ENCODE measurements at places on chromosomes 12 and 14. TPM values are rescaled to one million over a fixed set of nuclear protein-coding genes. Genes with fewer than 3 reads are reported as not detected.

DNA sequence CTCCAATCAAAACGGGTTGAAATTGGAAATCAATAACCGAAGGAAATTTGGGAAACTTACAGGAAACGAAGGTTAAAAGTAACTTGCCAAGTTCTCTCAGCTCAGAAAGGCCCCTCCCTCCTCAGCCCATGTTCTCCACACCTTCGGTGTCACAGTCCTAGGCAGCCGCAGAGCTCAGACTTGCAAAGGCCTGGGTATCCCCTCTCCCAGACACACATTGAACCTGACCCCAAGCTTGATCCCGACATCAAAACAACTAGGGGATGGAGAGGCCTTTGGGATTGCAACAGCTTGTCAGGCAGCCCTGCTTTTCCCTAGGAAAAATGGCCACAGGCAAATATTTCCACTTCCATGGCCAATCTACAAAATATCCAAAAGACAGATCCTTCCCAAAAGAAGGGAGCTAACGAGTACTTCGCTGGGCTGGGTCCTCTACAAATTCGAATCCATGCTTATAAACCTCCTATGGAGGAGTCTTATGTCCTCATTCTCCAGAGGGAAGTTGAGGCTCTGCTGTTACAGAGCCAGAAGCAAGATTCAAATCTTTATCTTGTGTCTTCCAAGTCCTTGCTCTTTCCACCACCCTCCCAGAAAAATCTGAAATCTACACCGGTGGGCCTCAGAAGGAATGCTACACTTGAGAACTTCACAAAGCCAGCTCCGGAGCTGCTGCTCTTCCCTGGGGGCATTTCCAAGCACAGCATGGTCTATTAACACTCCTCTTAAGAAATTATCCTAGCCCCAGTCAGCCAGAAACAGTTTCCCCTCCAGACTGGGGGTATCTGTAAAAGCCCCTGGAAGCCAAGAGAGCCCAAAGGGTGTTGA lies 35.7 kb upstream of the PNMA1 start:
- no peak for DNase-seq

Gene MFAP5
- 0.90 TPM for total RNA-seq

- DNase-seq: no peak
These were observed 277.0 kb downstream of the TMEM132C start for GRCh38 chr12:128543971-128544370.

GRCh38 chr12:22310275-22310674 lies 24.2 kb downstream of the ST8SIA1 start:
- no peak for DNase-seq

DNA sequence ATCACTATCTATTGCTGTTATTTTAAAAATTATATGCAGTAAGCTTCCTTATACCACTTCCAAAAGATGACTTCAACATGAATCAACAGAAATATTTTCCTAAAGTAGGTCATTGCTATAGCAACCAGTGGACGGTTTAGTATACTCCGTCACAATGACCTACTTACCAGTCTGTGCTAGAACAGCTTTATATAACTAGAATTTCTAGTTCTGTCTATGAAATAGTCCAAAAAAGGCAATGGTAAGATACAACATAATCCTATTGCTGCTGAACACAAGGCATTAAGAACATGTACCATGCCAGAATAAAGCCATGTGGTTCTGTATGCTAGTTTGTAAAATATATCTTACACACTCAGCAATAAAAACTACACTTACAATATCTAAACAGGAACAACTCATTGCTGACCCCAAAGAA lies 40.7 kb upstream of the MTERF2 start:
- DNase-seq: peak; percentile 96

DNA sequence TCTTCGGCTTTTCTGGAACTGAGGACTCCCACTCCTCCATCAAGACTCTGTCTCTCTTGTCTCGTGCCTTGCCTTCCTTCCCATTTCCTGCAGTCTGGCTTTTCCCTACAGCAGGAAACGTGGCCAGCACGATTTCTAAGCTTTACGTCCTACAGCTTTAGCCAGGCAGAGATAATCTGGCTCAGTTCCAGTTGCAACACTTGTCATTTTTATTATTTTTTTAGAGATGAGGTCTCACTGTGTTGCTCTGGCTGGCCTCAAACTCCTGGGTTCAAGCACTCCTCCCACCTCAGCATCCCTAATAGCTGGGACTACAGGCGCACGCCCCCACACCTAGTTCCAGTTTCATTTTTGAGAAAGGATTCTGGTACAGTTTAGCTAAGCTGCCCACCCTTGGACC lies 19.9 kb downstream of the CALM1 start:
- DNase-seq: no peak

DNA sequence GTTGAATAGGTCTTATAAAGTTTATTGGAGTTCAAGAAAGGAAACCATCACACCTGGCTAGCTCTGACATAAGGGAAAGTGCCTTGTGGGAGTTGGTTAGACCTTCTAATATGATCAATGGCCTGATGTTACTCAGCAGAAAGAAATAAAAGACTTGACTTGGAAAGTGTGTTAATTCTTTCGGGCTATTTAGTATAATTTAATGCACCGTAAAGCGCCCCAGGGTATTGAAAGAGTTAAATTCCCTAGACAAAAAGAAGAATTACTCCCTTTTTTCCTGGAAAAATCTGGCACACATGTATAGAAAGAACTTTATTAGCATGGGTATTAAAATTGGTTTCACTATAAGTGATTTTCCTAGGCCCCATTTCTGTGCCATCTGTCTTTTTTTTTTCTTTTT lies 1125.7 kb upstream of the FLRT2 start:
- no peak for DNase-seq

DNA sequence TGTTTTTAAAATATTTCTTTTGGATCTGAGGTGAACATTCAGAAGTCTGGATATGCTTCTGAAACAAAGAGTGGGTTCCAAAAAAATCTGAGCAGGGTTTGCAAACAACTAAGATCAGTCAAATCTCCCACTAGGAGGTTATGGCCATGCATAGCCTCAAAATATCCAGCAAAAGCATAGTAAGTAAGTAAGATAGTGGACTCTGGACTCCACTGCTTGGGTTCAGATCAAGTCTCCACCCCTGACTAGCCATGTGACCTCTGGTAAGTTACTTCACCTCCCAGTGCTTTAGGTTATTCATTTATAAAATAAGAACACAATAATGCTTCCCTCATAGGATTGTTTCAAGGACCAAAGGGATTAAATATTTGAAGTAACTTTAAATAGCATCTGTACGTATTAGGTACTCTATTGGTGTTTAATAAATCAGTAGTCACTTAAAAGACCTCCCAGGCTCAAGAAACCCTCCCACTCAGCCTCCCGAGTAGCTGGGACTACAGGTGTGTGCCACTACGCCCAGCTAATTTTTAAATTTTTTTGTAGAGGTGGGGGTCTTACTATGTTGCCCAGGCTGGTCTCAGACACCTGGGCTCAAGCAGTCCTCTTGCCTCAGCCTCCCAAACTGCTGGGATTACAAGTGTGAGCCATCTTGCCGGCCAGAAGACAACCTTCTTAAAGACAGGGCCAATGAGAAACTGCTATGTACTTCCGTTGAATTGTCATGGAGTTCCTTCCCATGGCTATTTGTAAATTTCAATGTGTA lies 95.7 kb upstream of the SOX5 start:
- no peak for DNase-seq

Gene POTEG
- not detected for total RNA-seq

DNA sequence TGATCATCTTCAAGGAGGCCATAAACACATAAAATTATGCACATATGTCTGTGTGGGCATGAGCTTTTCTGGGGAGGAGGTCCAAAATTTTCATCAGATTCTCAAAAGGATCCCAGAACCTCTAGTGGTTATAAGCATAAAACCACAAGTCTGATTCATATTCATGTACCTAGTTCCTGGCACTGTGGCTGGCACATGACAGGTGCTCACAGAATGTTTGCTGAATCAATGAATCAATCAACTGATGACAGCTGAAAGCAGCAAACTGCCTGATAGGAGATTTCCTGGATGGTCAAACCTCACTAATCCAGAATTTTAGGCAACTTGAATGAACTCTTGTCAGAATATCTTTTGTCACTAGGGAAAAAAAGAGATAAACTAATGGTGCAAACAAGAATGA lies 13.5 kb upstream of the CMKLR1 start:
- no peak for DNase-seq

All from IMR-90 (cell line).